Chondrocyte (in vitro differentiated cells): ENCODE measurements at places on chromosomes 2 and 18. TPM values are rescaled to one million over a fixed set of nuclear protein-coding genes. Genes with fewer than 3 reads are reported as not detected.

Gene TTR
- not detected in 3 replicates for total RNA-seq

DNA sequence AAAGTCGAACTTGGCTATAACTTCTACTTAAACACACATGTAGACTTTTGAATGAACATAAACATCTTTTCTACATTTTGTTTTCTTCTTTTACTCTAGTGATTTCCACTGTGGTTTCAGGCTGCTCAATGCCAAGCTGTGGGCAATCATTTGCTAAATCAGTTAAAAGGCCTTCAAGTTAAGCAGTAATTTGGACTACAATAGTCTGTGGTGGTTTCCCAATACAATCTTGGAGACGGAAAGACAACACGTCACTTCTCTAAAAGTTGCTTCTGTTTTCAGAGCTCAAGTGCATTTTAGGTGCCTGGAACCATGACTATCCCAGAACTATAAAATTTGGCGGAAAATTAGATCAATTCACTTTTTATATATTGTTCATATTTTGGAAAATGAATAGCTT lies 69.4 kb downstream of the TXNL1 start:
- DNase-seq, result no peak

GRCh38 chr18:78517328-78517727 lies 462.3 kb upstream of the SALL3 start:
- no peak for DNase-seq

Gene SOX11
- total RNA-seq, result 31.6 to 46.6 TPM (median 32.1 TPM) in 3 replicates

DNA sequence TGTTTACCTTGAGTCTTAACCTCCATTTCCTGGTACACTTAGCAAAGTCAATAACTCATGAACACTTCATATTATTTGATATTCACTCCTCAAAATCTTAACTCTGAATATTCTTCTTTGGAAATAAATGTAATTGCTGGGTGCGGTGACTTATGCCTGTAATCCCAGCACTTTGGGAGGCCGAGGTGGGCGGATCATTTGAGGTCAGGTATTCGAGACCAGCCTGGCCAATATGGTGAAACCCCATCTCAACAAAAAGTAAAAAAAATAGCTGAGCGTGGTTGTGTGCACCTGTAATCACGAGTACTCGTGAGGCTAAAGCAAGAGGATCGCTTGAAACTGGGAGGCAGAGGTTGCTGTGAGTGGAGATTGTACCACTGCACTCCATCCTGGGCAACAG lies 201.3 kb upstream of the DSEL start:
- DNase-seq, result no peak

GRCh38 chr18:51383711-51384110 lies 186.2 kb upstream of the MEX3C start:
- DNase-seq, result no peak

DNA sequence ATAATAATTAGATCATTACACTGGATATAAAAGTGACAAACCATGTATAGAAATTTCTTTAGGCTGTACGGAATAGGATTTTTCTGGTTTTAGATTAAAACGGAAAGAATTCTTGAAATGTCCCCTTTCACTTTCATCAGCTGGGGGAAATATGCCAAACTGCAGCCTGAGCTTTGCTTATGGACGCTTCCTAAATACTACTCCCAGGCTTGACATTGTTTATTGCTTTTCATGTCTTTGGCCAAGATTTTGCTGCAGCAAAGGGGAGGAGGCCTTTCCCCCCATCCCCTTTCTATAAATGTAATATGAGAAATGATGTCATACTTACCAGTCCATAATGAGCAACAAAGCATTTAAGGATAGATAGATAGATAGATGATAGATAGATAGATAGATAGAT lies 158.4 kb downstream of the MAP2 start:
- no peak for DNase-seq

GRCh38 chr18:74957588-74958224 lies 251.2 kb downstream of the PTGR3 start:
- no peak for DNase-seq

Gene EGR4
- total RNA-seq, result not detected in 3 replicates

- no peak for DNase-seq
These were observed 3.1 kb downstream of the KDSR start for GRCh38 chr18:63363951-63364350.

Gene TXNDC2
- total RNA-seq, result 0.17 to 0.41 TPM (median 0.28 TPM) in 3 replicates

DNA sequence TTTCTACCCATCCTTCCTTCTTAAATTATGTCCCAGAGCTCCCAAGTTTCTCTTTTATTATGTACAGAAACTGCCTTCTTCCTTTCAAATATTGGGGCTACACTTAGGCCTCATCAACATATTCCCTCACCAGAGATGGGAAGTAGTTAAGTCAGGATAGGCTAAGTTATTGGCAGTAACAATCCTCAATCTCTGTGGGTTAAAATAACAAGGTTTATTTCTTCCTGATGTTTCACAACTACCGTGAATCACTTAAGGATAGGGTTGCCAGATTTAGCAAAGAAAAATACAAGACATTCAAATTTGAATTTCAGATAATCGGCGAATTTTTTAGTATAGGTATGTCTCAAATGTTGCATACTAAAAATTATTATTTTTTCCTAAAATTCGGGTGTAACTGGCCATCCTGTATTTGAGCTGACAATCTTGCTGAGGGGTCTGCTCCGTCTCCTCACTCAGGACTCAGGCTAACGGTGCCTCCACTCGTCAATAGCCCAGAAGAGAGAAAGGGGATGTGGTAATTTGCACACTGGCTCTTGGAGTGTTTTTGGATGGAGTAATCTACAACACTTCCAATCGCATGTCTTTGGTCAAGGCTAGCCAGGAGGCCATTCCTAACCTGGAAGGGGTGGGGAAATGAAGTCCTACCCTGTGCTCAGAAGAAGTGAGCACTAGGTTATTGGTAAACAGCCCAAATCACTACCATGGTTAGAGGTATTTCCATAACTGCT lies 91.7 kb downstream of the ACTR3 start:
- no peak for DNase-seq

Gene FAM228A
- total RNA-seq, result 0.22 to 0.58 TPM (median 0.31 TPM) in 3 replicates

Gene UNC80
- total RNA-seq, result 0.02 TPM in 1 of 3 replicates, not detected in the others

- DNase-seq, result no peak
These were observed 413.2 kb upstream of the LRATD1 start for GRCh38 chr2:14219306-14219705.

Gene RGPD4
- 0.08 to 0.12 TPM (median 0.10 TPM) in 3 replicates for total RNA-seq

DNA sequence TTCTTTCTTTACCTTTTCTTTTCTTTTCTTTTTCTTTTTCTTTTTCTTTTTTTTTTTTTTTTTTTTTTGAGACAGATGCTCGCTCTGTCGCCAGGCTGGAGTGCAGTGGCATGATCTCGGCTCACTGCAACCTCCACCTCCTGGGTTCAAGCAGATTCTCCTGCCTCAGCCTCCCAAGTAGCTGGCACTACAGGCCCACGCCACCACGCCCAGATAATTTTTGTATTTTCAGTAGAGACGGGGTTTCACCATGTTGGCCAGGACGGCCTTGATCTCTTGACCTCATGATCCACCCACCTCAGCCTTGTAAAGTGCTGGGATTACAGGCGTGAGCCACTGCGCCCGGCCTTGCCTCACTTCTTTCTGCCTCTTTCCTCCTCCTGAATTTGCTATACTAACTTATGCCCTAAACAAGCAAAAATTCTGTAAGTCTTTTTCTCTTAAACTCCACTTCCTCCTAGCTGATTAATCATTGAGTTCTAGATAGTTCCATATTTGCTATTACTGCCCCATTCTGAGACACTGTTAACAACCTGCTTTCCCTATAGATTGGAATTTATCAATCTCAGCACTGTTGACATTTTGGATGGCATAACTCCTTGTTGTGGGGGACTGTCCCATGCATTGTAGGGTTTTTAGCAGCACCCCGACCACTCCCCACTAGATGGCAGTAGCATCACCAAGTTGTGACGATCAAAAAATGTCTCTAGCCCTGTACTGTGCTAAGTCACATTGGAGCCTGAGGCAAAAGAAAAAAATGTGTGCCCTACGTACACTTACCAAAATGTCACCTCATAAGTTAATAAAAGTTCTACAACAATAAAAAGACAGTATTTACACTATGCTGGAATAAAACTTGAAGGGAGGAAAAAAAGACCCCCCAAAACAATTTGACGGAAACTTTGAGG lies 16.4 kb upstream of the THADA start:
- DNase-seq, result no peak

DNA sequence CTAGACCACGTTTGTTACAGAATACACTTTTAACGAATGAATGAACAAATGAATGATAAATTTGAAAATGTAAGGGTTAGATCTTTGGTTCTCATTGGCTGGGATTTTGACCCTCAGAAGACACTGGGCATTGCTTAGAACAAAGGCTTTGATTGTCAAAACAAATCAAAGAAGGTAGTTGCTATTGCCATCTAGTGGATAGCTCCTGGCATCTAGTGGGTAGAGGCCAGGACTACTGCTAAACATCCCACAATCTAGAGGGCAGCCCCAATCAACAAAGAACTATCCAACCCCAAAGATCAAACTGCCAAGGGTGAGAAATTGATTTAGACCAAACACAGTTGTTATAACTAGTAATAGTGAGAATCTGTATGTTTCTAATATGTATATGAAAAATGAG lies 552.3 kb downstream of the KCNJ3 start:
- DNase-seq, result no peak

DNA sequence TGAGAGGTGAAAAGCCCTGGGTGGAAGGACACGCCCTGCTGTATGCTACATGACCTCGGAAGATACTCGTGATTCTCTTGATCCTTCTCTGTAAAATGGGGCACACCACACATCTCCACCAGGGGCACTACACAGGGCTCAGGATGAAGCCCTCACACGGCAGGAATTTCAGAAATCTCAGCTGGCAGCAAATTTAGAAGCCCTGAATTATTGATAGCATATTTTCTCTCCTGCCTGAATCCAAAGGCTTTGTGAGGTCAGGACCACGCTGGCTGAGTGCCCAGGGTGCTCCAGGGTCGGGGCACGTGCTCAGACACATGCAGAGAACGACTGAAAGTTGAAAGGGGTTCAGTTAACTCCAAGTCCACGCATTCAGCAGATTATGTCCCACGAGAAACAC lies 42.1 kb upstream of the GALR1 start:
- no peak for DNase-seq

- DNase-seq, result no peak
These were observed 30.4 kb downstream of the LBH start for GRCh38 chr2:30261695-30262211.

DNA sequence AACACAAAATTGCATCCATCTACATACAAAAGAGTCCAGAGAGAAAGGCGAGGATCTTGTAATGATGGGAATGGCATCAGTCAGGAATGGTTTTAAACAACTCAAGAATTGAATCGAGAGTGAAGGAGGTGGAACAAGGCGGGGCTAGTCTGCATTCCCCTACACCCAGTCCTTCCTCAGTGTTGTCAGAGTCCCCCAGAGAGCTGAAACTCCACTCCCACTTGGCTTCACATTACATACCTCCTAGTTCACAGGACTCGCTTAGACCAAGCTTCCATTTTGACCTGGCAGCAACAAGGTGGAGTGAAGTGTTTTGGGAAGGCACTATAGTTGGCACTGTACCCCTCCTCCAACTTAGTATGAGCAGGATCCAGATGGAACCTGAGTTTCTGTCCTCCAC lies 1273.5 kb upstream of the CRIM1 start:
- no peak for DNase-seq

DNA sequence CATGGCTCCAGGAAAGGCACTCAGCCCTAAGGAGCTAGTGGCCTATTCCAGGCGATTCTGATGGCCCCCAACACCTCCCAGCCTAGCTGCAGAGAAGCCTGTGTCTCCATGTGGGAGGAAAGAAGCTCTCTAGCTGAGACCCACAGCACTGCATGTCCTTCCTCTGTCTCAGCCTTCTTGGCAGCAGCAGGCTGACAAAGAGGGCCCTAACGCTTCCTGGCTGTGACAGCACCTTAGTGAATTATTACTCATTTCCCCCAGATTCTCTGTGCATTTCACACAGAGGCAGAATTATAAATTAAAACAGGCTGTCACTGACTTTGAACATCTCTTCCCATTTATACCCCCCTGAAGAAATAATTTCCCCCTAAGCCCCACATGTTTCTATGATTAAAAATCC lies 206.8 kb downstream of the CLIP4 start:
- no peak for DNase-seq

DNA sequence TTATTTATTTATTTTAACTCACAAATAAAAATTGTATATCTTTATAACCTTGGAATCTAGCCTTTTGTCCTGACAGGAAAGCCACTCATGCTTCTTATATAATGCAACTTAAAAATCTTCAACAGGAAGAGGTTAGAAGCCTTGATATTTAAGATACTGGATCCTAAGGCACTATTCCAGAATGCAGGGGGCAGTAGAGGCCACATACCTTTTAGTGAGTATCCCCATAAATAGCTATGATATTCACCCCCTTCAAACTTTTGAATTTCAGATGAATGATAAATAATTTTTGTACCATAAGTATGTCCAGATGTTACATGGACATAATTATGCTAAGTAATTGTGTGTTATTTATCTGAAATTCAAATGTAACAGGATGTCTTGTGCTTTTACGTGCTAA lies 592.7 kb upstream of the VRK2 start:
- no peak for DNase-seq

DNA sequence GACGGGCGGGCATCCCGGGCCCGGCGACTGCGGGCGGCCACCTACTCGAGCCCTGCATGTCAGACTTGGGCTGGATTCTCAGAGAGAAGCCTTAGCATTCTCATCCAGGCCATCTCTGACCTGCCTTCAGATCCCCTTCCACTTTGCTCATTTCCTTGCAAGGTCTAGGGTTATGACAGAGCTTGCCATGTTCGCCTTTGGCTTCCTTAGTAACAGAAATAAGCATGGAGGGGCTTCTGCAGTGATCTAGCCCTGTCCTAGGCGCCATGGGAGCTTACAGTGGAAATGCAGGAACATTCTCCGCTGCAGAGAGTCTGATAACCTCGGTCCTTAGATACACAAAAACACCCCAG lies 632 bp upstream of the ACVR1 start:
- no peak for DNase-seq

GRCh38 chr18:61949946-61950345 lies 57.1 kb upstream of the RNF152 start:
- no peak for DNase-seq

GRCh38 chr2:46461709-46462171 lies 17.6 kb upstream of the TMEM247 start:
- DNase-seq, result no peak

GRCh38 chr2:236862961-236863728 lies 222.5 kb upstream of the COPS8 start:
- DNase-seq, result no peak

Gene OXER1
- total RNA-seq, result 0.31 to 1.8 TPM (median 1.7 TPM) in 3 replicates

DNA sequence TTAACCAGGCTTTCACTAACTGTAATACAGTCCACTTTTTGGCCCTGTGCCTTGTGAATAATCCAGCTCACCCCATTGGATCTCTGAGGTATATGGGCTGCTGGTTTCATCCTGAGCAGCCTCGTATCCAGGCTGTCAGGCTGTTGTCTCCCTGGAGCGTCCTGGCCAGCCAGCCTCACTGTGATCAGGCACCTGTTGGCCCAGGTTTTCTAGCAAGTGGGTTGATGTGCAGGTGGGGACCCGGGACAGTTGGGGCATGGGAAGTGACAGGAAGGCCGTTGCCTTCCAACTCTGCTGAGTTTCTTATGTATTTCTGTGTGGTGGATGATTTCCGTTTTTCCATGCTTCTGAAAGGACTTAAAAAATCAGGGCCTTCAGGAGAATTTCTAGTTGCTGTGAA lies 132.4 kb downstream of the ACOXL start:
- DNase-seq, result no peak

- no peak for DNase-seq
These were observed 53.9 kb upstream of the ACVR1 start for GRCh38 chr2:157929871-157930667.
